ENCODE measurements at places on chromosomes 6 and 20.

DNA sequence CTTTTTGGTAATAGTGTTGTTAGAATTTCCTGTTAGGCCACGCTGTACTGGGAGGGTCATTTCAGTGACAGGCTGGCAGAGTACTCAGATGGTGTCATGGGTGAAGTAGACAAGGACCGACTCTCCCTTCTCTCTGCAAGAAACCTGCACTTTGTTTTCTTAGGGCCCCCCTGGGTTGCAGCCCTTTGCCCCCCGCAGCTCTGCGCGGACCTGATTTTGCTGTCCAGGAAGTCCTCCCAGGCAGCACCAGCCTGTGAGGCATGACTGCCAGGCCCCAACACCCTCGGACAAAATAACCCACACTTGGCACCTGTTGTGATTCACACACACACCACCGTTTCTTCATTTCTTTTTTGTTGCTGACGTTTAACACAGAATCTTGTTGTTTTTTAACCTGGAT, 21.8 kb upstream of the CLDN20 start:
- no peak for DNase-seq

DNA sequence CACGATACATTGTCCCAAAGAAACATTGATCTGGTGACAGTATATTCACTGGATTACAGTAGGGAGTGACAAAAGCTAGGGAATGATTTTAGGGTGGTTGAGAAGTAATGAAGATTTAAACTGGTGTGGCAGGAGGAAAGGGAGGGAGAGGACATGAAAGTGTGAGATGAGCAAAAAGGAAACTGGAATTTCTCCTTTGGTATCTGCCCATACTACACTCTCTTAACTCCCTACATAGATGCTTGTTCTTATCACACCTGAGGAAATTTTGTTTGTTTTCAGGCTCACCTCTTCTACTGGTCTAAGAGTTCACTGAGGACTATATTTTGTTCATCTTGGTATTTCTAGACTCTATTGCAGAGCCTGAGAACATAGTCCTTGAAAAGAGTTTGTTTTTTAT, 44.9 kb upstream of the CEP162 start:
- no peak for DNase-seq

DNA sequence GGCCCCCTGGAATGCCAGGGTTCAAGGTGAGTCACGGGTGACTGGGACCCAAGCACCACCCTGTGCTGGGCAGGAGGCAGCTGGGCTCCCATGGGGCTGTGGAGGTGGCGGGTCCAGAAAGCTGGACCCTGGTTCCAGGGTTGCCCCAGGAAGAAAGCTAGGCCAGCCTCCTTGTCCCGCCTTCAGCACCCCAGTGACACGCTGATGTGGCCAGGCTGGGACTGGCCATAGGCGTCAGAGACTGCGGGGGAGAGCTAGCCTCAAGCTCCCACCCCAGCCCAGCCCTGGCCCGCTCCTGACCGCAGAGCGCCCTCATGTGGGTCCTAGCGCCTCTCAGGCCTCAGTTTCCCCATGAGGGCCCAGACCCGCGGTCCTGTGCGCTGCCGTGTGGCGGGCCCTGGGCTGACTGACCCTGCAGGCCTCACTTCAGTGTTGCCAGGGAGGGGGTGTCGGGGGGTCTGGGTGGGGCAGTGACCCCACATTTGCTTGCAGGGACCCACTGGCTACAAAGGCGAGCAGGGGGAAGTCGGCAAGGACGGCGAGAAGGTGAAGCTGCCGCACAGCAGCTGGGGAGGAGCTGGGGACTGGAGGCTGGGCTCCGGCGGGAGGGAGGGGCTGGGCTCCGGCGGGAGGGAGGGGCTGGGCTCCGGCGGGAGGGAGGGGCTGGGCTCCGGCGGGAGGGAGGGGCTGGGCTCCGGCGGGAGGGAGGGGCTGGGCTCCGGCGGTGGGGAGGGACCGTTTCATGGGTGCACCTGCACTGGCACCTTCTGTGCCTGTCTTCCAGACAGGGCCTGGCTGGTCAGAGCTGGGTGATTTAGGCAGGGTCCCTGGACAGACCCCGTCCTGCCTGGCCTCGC, 7.9 kb downstream of the COL9A3 start:
- peak; percentile 80 for DNase-seq

DNA sequence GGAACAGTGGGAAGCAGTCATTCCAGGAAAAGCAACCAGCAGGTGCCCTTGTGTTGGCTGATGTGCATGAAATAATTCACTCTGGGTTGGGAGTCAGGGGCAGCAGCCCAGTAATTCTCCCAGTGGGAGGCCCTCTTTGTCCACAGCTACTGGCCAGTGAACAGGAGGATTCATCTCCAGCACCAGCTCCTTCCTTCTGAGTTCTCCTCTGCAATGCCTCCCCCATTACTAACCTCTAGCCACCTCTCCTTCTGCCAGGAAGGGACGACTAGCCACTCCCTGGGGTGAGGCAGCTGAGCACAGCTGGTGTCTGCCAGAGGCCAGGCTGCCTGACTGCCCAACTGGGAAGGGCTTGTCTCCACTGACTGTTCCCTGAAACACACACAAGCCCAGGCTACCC, 12.5 kb upstream of the R3HDML start:
- DNase-seq, result peak; percentile 5

DNA sequence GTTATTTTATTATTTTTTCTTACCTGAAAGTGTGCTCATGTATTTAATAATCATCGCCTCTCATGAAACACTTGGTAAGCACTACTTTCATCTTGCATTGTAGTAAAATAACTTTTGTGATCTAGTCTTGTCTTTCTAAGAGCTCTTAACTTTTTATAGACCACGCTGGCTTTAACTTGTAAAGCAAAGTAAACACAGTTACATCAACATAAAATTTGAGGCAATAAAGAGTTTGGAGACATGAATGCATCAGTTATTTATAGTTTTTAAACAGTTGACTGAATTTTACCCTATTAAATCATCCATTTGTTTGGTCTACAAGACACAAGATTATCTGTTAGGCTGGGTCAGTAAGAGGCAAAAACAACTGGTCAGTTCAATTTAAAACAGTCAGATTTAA, 218.5 kb upstream of the KCNQ5 start:
- DNase-seq, result no peak

DNA sequence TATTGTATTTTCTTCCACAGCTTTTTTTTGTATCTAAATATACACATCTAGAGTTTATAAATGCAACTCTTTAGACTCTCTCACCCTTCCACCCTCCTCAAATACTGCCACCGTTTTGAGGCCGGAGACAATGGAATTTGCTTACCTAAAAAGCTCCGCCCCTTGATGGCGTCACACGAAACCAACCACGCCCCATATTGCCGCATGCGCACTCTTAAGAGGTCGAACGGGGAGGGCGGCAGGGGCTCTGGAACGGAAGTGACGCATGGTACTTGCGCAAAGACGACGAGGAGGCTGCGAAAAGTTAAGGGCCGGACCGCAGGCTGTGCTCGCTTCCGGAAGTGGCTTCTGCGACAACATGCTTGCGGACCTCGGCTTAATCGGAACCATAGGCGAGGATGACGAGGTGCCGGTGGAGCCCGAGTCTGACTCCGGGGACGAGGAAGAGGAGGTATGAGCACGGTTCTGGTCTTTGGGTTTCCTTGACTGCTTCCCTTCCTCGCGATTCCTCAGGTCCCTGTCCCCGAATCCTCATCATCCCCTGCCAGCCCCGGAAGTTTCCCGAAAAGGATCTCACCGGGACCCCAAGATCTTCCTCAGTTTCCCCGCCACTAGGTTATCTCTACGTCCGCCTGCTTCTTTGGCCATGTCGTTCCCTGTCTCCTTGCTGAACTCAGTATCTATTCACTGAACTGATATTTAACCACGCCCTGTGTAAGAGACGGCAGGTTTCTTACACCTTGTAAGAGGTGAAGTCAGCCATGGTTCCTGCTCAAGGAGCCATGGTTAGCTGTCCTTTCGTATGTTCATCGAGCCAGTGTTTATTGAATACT, at the start of gene DDX27:
Gene DDX27 (plus strand): TSS at position 326 of the 833 bp plus-strand sequence. CDS start 33 bp downstream, at position 359.
- DNase-seq, result peak; percentile 99

- DNase-seq, result no peak
Measured at GRCh38 chr6:122845916-122846612, 57.0 kb downstream of the SMPDL3A start.
